ENCODE measurements at places on chromosomes 6 and 20. TPM values are rescaled to one million over a fixed set of nuclear protein-coding genes. Genes with fewer than 3 reads are reported as not detected.
A peak's percentile ranks its signal among the peaks of the same experiment; 100 is the strongest.

The FERMT1 gene
- polyA plus RNA-seq, result 0.06 TPM

The MAP7 gene
- 0.10 TPM for polyA plus RNA-seq

The CASS4 gene
- polyA plus RNA-seq, result 0.08 TPM

DNA sequence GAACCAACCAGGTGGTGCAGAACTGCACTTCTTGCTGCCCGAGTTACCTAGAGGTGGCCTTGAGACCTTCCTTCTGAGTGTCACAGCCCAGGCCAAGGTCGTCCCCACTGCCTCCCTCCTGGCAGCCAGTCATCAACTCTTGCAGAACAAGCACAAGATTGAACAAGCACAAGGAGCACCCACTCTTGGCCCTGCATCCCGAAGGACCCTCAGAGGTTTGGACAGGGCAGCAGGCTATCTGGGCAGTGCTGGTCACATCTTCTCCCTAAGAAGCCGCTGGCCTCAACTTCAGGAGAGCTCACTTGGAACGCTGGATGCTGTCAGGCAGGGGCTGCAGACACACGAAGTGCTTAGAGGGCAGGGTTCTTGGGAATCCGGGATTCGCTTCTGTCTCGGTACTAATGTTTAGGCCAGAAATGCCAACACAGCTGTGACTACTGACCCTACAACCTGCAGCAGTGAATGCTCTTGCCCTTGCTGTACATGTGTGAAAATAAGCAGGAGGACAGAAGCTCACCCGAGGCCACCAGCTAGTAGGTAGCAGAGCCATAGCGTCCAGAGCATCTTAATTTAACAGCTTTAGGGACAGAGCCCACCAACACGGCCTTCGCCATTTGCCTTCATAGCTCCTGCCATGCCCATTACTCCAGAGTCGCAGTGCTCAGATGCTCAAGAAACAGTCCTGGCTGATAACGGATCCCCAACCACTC, 4.0 kb upstream of the ACSS1 start:
- H3K4me3 ChIP-seq, result no peak overlapping the region
- no peak overlapping the region for H3K27ac ChIP-seq
- no peaks in the 10 kb centered on the region for H3K27me3 ChIP-seq
- no peaks in the 10 kb centered on the region for H3K36me3 ChIP-seq
- peaks cover 3% of the 10 kb centered on the region for H3K4me1 ChIP-seq

- H3K4me3 ChIP-seq, result no peak overlapping the region
- H3K27me3 ChIP-seq, result no peaks in the 10 kb centered on the region
- H3K36me3 ChIP-seq, result no peaks in the 10 kb centered on the region
Observed at GRCh38 chr20:45994761-45995493, 13.8 kb upstream of the MMP9 start.

DNA sequence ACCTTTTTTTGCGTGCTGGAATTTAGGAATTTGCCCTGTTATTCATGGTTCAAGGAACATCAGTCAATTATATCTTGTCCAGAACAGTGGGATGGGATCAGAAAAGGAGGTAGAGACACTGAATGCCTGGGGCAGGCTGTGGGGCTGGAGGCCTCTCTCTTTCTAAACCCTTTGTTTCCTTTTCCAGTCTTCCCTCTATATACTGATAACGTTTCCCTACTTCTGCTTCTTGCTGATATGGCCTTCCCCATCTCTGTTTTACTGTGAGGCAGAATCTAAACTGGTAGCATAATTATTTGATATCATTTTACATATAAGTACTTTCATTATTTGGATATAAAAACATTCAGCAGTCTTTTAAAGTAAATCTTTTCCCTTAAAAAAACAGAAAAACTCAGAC, 67.5 kb downstream of the DNAH8 start:
- H3K36me3 ChIP-seq, result no peaks in the 10 kb centered on the region
- no peaks in the 10 kb centered on the region for H3K4me1 ChIP-seq
- H3K4me3 ChIP-seq, result no peak overlapping the region

- no peak overlapping the region for H3K4me3 ChIP-seq
- peaks cover 3% of the 10 kb centered on the region for H3K36me3 ChIP-seq
- DNase-seq, result no peak
- H3K27me3 ChIP-seq, result no peaks in the 10 kb centered on the region
Observed at GRCh38 chr20:2122936-2123335, 21.3 kb downstream of the STK35 start.

GRCh38 chr20:3209946-3210317, 634 bp downstream of the ITPA start:
- peak overlapping the region; percentile 97 for H3K4me3 ChIP-seq
- H3K4me1 ChIP-seq, result peaks cover 9% of the 10 kb centered on the region
- peaks cover 2% of the 10 kb centered on the region for H3K27me3 ChIP-seq
- H3K27ac ChIP-seq, result peak overlapping the region; percentile 84

DNA sequence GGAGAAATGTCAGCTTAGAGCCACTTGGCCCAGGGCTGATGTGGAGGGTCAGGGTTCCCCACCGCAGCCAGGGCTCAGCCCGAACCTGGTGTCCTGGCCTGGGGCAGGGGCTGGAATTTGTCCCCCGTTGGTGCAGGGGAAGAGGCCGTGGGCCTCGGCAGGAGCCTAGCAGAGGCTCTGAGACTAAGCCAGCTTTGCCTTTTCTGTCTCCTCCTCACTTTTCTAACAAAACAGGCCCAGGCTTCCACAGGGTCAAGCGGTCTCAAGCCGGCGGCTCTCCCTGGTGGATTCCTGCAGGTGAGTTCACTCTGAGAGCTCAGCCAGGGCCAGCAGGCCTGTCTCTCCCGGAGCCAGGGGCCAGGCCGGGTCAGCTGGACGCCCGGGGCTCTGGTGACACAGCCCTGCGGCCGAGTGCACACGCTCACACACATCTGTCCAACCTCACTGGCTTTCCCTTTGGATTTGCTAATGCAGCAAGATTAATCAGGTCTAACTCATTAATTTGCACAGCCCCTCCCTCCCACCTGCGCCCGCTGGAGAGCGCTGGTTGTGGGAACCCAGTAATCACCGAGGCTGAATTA, 2.9 kb upstream of the CHRNA4 start:
- H3K4me1 ChIP-seq, result no peaks in the 10 kb centered on the region
- peaks cover 30% of the 10 kb centered on the region for H3K27me3 ChIP-seq
- no peak overlapping the region for H3K27ac ChIP-seq
- H3K4me3 ChIP-seq, result no peak overlapping the region
- DNase-seq, result no peak

DNA sequence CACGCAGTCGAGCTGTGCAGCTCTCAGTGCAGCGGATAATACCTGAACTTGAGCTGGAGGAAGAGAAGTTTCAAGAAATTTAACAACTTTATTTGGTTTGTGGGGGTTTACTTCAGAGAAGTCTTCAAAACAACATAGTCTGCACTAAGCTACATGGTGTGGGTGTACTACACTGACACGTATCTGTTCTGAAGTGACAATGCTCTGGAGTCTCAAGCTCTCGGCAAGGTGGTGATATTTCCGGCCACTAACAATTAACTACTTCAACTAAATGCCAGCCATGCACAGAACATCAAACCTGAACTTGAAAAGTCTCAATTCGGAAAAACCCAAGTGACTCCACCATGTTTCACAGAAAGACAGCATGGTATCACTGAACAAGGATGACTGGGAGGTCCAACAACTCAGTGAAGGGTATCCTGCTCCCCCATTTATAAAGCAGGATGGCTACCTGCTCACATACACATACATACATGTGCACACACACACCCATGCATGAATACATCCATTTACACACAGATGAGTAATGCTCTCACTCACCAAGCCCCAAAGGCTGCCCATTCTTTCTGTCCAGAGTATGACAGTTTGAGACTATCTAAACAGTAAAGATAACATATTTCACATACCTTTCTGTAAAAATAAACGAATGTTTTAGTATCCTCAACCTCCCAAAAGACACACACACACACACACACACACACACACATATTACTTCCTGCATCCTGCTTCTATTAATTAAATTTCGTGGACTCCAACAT, 15.4 kb upstream of the ANKRD60 start:
- no peak overlapping the region for H3K27ac ChIP-seq
- peaks cover 73% of the 10 kb centered on the region for H3K36me3 ChIP-seq

DNA sequence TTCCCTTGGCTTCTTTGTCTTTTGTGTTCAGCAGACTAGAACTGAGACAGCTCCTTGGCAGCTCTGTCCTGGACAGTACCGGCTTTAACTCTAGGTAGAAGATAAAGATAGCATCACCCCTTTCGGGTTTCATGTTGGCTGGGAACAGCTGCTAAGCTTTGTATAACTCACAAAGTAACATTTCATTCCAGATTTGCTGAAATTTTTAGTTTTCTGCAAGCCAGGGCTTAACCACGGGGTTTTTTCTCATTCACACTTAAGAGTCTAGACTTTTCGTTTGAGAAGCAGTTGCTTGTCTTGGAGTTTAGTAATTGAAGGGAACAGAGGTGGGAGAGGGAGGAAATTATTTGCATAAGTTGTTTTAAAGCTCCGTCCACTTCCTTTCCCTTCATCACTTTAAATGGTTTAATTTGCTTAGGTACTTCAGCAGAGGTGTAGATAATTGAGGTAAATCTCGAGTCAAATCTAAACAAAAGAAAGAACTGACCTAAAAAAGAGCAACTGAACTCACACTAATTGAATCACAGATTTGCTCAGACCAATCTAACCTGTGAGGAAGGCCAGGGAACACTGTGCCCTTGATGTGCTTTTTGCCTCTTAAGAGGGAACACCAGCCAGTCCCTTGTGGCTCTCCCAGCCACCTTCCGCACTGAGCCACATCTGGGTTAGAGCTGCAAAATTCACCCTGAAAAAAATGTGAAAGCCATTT, 48.3 kb downstream of the RREB1 start:
- DNase-seq, result no peak
- H3K27ac ChIP-seq, result peak overlapping the region; percentile 71
- H3K36me3 ChIP-seq, result no peaks in the 10 kb centered on the region
- no peak overlapping the region for H3K4me3 ChIP-seq
- H3K27me3 ChIP-seq, result no peaks in the 10 kb centered on the region

DNA sequence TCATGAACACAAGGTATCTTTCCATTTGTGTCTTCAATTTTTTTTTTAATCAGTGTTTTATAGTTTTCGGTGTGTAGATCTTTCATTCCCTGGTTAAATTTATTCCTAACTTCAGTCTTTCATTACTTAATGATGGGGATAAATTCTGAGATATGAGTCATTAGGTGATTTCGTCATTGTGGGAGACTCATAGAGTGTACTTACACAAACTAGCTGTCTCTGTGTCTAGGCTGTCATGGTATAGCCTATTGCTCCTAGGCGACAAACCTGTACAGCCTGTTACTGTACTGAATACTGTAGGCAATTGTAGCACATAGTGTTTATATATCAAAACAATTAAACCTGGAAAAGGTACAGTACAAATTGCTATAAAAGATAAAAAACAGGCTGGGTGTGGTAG, 42.1 kb downstream of the SMAP1 start:
- H3K27me3 ChIP-seq, result no peaks in the 10 kb centered on the region
- no peak overlapping the region for H3K4me3 ChIP-seq
- DNase-seq, result no peak
- H3K27ac ChIP-seq, result no peak overlapping the region

DNA sequence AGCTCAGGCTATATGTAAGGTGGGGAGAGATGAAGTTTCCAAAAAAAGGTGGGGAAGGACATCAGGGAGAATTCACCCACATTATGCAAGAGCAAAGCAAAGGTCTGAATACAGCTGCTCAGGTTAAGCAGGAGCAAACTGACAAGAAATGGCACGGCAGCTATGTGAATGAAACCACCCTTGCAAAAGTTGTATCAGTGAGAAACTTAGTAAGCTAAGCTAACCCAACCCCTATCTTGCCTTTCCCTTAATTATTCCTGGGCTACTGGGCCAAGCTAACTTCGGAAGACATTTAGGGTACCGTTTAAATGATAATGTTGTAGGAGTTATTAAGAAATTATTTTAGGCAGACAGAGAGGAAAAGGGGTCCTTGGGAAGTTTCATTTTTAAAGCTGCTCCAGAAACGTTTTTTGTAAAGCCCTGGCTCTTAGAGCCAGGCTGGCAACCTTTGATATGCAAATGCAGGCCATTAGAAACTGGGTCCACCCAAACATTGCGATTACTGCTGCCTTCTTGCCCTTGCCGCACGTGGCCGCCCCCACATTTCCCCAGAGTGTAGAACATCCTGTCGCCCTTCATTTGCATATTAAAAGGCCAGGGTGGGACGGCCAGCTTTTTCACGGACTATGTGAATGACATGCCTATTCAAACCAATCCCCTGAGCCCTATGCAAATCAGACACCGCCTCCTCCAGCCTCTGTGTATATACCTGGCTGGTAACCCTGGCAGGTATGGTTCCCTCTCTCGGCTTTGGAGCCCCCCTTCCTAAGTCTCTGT, 60.5 kb upstream of the SAMD5 start:
- H3K4me1 ChIP-seq, result no peaks in the 10 kb centered on the region
- H3K4me3 ChIP-seq, result no peak overlapping the region
- DNase-seq, result no peak
- H3K36me3 ChIP-seq, result no peaks in the 10 kb centered on the region

DNA sequence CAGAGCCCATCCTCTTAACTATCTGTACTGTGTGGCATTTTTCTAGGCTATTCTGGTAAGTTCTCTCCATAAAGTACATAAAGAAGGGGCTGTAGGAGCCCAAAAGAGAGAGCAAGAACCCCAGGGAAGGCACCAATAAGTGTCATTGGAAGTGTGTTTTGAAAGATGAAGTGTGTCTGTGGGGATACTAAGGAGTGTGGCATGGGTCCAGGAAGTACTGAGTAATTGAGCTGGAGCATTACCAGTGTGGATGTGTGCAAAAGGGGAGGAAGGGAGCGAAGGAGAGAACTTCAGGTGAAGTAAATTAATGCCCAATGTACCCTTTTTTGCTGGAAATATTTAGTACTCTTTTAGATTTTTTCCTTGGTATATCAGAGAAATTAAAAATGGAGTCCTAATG, 63.9 kb downstream of the KCNS1 start:
- no peak for DNase-seq
- peaks cover 12% of the 10 kb centered on the region for H3K4me1 ChIP-seq
- no peaks in the 10 kb centered on the region for H3K27me3 ChIP-seq
- H3K36me3 ChIP-seq, result no peaks in the 10 kb centered on the region
- H3K4me3 ChIP-seq, result no peak overlapping the region
